ENCODE measurements at places on chromosomes 11 and 22. TPM values are rescaled to one million over a fixed set of nuclear protein-coding genes. Genes with fewer than 3 reads are reported as not detected.

DNA sequence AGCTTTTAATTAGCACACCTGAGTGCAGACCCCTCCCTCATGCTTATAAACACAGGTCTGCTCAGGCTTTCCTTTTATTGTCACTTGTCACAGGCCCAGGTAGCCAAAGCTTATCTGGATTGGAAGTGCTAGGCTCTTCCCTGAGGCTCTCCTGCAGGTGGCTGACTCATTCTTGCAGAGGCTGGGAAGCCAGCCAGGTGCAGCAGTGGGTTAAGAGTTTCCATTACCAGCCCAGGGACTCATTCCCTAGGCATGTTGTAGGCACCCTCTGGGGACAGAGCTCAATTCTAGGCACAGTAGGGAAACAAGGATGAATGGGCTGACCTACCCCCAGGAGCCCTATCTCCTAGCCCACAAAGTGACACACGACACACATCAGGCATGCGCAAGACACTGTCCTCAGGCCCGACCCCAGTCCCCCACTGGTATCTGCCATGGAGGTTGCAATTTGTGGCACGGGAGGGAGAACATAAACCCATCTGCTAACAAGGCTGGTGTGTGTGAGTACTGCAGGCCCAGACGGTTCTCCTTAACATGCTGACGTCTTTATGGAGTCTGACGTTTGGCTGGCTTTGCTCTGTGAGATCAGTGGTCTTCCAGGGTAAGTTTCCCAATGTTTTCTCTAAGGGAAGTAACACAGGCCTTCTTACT is 94.2 kb downstream of the ABTB2 start:
- peak; percentile 79 for DNase-seq

DNA sequence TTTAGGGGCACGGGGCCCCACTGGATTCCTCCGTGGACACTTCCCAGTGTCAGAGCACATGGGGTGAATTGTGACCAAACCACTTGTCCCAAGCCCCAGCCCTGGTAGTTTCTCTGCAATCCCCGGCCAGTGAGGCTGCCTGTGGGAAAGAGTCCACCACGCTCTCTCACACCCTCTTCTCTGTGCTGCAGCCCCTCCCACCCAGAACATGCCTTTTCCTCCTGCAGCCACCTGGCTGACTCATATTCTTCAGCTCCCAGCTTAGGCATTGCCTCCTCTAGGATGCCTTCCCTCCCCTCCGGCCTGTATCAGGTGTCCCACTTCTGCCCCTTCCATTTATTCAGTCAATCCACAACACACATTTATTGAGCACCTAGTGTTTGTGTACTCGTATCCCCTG is 5.4 kb upstream of the RPS6KB2 start:
- no peak for DNase-seq

Gene STK33
- total RNA-seq: 14.2 TPM

Gene DPAGT1
- total RNA-seq: 63.9 TPM
